ENCODE measurements at places on chromosomes 6 and 20.

DNA sequence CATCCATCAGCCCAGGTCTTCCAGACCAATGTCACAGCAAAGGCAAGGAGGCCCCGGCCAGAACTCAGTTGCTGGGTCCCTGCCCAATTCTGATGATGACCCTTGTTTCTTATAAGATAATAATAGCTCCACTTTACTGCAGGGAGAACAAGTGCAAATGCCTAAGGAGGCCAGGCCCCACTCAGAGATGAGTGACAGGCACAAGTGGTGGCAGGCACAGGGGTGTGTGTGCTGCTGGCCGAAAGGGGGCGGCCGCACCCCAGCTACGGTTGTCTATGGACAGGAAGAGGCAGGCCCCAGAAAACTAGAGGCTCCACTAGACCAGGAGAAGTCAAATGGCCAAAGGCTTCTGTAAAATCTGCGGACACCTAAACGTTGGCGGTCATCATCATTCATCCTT, 28.6 kb downstream of the GNAS-AS1 start:
- no peak for DNase-seq

- no peak for DNase-seq
Measured at GRCh38 chr20:52805843-52806242, 166.3 kb upstream of the TSHZ2 start.

DNA sequence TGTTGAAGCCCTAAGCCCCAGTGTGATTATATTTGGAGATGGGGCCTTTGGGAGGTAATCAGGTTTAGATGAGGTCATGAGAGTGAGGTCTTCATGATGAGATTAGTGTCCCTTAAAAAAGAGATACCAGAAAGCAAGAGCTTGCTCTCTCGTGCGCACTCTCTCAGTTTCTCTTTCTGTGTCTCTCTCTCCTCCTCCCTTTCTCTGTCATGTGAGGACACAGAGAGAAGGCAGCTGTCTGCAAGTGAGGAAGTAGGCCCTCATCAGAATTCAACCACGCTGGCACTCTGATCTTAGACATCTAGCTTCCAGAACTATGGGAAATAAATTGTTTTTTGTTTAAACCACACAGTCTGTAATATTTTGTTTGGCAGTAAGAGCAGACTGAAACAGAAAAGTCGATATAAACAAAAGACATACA, 180.5 kb downstream of the IBTK start:
- no peak for DNase-seq

DNA sequence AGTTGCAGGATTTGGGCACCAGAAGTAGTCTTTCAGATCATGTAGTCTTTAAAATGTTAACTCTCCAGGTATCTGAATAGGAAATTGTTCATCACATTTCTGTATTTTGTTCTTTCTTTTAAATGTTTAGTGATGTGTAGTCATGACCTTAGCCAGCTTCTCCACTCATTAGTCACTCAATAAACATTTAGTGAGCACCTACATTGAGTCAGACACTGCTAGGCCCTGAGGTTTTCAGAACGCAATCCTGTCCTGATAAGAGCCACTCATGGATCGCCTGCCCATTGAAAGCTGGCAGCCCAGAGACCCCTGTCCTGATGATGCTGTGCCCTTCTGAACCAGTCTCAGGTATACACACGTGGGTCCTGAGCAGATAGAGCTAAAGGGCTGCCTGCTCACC, 163.4 kb upstream of the HEY2 start:
- no peak for DNase-seq

DNA sequence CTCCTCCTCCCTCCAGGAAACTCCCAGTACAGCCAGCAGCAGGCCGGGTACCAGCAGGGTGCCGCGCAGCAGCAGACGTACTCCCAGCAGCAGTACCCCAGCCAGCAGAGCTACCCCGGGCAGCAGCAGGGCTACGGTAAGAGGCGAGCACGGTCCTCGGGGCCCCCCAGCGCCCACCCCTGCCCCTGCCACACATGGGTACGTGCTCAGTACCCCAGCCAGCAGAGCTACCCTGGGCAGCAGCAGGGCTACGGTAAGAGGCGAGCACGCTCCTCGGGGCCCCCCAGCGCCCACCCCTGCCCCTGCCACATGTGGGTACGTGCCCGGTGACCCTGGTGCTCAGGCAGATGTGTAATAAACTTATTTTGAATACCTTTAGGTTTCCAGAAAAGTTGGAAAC, 10.2 kb upstream of the MTG2 start:
- DNase-seq: no peak

DNA sequence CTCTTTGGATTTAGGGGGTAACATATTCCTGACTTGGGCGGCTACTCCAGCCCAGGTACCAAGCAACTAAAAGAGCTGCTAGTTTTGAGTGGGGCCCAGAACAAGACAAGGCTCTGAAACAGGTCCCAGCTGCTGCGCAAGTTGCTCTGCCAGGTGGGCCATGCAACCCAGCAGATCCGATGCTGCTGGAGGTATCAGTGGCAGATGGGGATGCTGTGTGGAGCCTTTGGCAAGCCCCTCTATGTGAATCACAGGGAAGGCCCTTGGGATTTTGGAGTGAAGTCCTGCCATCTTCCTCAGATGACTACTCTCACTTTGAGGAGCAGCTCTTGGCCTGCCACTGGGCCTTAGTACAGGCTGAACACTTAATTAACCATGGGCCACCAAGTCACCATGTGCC, 43.7 kb upstream of the VSX1 start:
- no peak for DNase-seq

- no peak for DNase-seq
Measured at GRCh38 chr6:36641543-36641942, 37.0 kb upstream of the CDKN1A start.

DNA sequence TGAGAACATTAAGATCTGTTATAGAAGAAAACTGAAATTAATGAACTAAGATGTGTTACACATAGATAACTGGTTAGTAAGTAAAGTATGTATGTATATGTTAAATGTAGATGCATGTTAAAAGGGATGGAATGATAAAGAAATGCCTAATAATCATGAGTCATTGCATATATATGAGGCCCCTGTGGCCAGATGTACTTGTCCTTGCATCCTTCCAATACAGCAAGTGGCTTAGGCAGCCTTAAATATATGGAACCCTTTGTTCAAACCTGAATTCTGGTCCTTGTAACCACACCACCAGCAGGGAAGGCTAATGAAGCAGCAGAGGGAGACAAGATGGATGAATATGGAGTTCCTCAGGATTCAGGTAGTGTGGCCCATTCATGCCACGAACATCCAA, 9.8 kb upstream of the AKAP7 start:
- no peak for DNase-seq

DNA sequence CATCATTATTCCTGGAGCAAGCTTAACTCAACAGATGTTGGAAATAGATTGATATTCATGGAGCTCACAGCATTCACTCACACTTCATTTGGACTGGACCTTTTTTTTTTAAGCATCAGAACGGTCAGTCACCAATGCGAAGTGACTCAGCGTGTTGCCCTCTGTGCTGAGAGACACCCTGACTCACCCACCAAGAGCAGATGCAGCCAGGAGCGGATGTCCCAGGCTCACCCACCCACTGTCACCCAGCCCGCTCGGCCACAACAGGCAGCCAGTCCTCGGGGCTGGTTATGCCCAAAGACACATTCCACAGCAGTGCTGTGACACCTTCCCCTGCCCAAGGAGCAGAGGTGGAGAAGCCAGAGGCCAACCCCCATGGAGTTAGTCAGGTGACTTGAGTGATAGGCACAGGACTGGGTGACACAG, 15.7 kb downstream of the RNASET2 start:
- DNase-seq: no peak

- DNase-seq: no peak
Measured at GRCh38 chr6:139271056-139271455, 20.7 kb downstream of the TXLNB start.

- DNase-seq: no peak
Measured at GRCh38 chr6:45558858-45559257, 181.1 kb upstream of the SUPT3H start.

Measured in activated T-helper 1 cell treated with Interleukin-2 at 50 U/mL for 16 hours (primary cell).